ENCODE measurements at places on chromosomes 1 and 21.

DNA sequence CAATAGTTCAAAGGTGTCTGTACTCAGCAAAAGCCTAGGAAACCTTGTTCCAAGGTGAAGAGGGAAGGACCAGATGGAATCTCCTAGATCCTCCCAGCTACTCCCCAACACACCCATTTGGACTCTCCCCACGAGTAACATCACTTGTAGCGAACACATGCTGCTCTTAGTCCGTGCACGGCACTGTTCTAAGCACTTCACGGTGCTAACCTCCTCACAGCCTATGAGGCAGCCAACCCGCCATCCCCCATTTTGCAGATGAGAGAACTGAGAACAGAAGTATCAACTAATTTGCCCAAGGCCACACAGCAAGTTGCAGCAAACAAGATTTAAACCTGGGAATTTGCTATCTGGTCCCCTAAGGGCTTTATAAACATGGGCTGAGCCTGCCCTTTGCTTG lies 24.3 kb downstream of the MRPL37 start:
- no peak for DNase-seq

DNA sequence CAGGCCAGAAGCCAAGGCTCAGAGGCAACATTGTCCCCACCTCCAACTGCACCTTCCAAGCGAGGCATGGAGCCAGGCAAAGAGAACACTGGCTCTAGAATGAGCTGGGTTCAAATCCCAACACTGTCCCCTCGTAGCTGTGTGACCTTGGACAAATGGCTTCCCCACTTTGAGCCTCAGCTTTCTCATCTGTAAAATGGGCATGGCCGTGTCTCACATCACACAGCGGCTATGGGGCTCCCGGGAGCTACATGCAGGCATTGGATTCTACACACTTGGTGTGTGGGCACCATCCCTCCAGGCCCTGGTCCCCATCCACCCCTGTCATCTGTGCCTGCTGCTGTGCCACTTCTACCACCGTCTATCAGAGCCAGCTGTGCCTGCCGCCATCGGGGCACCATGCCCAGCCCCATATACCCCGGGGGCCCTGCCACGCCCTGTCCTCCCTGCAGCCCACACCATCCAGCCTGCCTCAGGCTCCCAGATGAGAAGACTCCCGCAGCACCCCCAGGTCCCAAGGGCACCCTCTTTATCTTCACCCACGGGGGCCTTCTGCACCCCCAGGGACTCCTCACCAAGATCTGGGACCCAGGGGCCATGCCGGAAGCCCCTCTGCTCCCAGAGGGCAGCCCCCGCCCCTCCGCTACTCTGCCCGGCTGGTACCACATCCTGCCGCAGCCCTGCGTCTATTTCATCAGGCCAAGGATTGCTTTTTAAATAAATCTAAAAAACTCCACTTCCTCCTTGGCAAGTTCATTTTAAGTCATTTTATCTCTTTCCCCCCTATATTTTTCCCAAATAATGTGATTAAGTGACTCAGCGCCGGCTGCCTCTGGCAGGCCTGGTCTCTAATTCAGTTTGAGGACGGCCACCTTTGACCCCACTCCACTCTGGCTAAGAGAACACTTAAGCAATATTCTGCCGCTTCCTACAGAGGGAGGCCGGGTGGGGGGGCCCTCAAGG lies 107.8 kb upstream of the TARDBP start:
- peak; percentile 59 for DNase-seq

- DNase-seq = no peak
These were observed 1265.9 kb downstream of the BRINP3 start for GRCh38 chr1:189211742-189212141.

DNA sequence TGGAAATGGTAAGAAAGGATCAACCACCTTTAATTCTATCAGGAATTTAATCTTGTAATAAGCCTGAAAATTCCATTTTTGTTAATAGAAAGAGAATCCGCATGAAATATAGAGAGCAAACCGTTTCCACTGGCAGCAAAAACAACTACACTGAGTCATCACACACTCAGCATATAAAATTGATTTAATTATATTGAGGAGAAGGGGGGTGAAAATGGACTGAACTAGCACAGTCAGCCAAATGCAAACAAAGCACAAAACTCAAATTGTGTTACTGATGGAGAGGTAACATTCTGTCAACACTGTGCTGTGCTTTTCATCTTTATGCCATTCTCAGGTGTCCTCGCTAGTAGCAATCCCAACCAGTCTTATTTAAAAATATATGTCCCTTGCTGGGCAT lies 1583.9 kb downstream of the MRPL39 start:
- DNase-seq = no peak

GRCh38 chr21:43190951-43191350 lies 22.1 kb downstream of the CRYAA start:
- DNase-seq = no peak

DNA sequence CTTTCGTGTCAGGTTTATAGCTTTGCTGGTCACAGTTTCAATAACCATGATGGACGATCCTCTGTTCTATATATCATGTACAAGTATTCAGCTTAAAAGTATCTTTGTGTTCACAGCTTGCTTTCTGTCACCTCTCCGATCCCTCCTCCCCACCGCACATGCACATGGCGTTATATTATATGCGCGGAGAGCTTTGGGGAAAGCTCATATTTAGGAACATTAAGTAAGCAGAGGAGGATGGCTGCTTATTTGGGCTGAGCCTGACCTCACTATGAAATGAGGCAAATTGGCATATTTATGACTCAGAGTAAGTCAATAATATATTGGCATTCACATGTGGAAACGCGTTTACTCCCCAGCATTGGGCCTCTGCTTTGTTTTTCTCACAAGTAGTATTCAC lies 360.5 kb downstream of the HLX start:
- DNase-seq = no peak

- no peak for DNase-seq
These were observed 1018.5 kb downstream of the ADGRL2 start for GRCh38 chr1:82819234-82819633.

DNA sequence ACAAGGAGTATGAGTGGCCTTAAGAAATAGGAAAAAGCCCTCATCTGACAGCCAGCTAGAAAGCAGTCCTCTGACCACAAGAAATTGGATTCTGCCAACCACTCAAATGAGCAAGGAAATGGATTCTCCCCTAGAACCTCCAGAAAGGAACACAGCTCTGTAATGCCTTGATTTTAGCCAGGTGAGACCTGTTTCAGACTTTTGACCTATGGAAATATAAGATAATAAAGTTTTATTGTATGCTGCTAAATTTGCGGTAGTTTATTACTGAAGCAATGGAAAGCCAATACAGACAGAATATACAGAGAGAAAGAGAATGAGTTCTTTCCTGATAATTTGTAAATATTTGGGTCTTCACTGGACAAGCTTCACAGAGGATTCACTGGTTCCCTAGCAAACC lies 28.8 kb upstream of the SELE start:
- DNase-seq = no peak

- no peak for DNase-seq
These were observed 524.5 kb downstream of the MATN1 start for GRCh38 chr1:30198795-30199403.

GRCh38 chr1:57403201-57403600 lies 20.7 kb downstream of the DAB1 start:
- DNase-seq = no peak
